ENCODE measurements at places on chromosomes 7 and 10.

DNA sequence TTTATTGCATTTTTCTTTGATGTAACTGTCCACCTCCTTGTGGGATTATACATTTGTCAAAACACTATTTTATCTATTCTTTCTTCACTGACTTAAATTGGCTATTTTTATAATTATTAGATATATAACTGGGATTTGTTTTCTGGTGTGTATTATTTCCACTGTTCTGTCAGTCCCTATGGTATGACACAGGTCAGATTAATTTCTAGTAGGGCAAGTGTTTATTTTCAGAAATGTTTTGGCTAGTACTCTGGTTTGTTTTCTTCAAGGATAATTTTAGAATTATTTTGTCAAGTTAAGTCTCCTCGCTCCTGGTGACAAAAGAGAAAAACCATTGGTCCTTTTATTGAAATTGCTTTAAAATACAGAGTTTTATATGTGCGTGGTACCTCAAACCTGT, 91.3 kb downstream of the MPLKIP start:
- no peak for DNase-seq

- no peak for DNase-seq
Observed at GRCh38 chr7:48168159-48168558, 3.1 kb upstream of the ABCA13 start.

DNA sequence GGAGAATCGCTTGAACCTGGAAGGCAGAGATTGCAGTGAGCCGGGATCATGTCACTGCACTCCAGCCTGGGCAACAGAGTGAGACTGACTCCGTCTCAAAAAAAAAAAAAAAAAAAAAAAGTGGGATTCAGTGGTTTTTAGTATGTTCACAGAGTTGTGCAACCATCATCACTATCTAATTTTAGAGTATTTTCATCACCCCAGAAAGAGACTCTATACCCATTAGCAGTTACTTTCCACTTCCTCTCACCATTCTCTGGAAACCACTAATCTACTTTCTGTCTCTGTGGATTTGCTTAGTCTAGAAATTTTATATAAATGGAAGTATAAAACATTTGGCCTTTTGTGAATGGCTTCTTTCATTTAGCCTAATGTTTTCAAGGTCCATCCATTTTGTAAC, 113.4 kb downstream of the ST7 start:
- no peak for DNase-seq

DNA sequence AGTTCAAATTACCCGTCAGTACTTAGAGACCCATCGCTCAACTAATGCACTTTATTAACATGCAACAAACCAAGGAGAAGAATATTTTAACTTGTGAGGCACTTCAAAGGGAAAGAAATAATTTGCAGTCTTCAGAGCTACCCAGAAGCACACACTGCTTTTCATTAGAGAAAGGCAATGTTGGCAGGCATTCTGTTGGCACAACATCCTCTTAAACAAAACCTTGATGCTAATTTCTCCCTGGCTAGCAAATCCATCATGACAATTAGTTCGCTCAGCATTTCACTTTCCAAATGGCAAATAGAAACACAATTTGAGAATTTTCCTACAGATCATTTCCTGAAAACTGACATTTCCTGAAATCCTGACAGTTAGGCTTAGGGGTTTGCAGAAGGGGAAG, 155.6 kb upstream of the FAM13C start:
- no peak for DNase-seq

DNA sequence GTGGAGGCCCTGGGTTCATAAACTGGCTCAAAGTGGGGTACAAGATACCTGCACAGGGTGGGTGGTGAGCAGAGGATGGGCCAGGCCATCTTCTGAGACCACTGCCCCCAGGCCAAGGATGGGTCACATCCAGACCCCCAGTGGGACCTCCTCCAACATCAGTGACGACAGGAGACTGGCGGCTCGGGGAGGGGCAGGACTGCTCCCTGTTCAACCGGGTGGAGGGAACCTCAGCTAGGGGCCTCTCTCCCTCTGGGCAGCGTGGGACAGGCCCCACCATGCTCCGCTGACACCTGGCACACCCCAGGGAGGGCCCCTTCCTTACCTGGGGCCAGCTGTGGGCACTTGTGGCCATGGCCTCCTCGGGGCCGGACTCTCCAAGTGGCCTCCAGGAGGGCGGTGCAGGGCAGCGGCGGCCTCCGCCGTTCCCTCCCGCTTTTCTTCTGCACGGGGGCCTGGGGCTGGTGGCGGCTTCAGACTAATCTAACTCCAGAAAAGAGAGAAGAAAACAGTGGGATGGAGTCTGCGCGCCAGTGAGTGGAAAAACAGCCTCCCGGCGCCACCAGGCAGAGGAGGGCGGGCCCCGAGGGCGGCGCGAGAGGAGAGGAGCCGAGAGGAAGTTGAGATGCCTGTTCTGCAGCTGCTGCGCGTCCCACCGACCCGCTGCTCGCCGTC, at the start of gene CALHM2:
CALHM2 (minus strand) TSS at position 540 of the 675 bp plus-strand sequence. CDS start 2,429 bp downstream, outside the sequence.
- no peak for DNase-seq

GRCh38 chr10:3482200-3482993, 302.6 kb downstream of the KLF6 start:
- DNase-seq: peak; percentile 88

DNA sequence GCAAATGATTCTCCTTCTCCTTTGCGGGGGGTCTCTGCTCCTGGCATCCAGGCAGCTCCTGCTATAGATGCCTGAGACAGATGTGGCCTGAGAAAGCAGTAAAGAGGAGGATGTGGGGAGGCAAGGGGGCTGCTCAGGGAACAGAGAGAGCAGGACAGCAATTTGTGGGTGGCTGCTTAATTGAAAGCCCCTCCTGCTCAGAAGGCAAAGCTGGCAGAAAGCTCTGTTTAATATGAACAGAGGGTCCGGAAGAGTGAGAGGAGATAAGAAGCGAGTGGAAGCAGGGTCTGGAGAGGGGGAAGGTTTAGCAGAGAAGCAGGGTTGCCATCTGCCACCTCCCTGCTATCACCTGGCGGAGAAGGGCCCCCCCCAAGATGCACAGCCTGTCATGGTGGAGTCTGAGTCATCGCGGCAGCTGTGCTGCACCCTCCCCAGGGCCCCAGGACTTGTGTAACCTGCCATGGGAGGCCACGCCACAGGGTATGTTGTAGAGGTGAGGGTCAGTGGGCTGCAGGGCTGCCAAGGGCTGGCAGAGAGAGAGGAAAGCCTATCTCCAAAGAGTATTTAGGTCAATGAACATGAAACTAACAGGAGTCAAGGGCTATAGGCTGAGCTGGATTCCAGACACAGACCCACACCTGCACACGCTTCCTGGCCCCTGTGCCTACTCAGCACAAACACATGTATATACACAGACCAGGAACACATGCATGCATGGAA, 1109.8 kb upstream of the AUTS2 start:
- DNase-seq: no peak

DNA sequence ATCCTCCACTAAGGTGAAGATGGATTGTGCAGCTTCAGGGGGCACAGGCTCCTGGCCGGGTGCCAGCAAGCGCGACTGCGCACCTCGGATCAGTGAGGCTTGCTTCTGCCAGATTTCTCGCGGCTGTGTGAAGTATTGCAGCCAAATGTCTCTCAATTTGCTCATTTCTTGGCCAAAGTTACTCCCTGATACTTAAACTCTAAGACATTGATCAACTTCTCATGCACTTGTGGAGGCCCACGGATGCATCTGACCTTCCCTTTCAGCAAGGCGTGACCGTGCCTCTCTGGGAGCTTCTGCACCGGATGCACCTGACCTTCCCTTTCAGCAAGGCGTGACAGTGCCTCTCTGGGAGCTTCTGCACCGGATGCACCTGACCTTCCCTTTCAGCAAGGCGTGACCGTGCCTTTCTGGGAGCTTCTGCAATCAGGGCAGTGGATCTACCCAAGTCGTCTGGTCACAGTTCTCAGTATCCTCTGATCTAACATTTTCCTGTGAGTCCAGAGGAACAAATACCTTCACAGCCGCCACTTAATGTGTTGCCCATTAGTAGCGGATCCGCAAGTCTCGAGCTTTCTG, 248.3 kb downstream of the ADARB2 start:
- DNase-seq: no peak

DNA sequence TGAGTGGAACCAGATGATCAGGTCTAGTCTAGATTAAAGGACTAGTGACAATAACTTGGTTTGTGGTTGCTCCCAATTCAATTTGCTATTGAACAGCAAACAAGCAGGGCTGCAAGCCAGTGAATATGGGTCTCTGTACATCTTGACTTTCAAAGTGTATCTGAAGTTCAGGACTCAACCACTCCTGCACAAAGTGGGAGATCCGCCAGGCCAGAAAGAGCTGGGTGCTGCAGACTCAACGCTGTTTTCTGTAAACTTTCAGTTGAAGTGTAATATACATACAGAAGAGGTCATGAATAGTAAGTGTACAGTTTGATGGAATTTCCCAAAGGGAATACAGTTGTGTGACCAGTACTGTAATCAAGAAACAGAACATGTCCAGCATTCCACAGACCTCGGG, 416.6 kb downstream of the RPS24 start:
- DNase-seq: no peak

DNA sequence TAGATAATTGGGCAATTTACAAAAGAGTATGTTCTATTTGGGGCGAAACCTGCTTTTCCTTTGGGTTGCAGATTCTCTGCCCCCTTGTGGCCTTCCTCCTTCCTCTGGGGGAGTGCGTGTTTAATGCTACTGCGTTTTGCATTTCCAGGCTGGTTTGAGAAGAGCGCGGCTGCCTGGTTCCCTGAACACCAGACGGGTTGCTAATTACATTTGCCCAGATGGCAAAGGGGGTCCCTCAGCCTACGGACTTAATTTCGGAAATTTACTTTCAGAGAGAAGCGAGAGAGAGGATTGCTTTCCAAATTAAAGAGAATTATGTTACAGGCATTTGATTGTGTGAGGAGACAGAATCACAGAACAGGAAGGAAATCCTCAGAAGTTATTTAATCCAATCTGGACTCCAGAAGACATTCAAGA, 91.9 kb upstream of the JAZF1 start:
- no peak for DNase-seq

DNA sequence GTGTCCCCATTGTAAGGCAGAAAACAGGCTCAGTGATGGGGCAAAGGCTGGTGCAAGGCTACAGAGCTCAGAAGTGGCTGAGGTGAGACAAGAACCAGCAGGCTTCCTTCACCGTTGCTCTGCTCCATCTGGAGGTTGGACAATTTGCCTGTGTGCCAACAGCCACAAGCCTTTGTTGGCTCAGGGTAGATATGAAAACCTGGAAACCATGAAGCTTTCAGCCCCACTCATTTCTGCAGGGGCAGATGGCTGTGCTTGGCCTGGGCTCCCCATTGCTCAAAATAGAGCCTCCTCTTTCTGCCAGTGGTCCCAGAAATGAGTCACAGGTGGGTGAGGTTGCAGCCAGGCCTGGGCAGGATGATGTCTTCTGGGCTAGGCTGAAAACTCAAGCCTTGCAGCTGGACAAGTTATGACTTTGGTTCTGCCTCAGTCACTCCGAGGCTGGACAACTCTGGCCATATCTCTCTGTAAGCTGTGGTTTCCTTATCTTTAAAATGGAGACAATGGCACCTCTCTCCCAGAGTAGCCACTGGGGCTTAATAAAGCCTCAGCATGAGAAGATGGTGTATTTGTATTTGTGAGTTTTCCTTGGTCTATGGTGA, 12.2 kb upstream of the ZNF273 start:
- DNase-seq: no peak

- DNase-seq: no peak
Observed at GRCh38 chr10:48574817-48575380, 30.0 kb downstream of the ARHGAP22 start.

- no peak for DNase-seq
Observed at GRCh38 chr10:61978965-61979364, 77.5 kb downstream of the ARID5B start.

GRCh38 chr10:56622335-56622973, 261.4 kb upstream of the ZWINT start:
- DNase-seq: no peak

GRCh38 chr10:27687326-27687725, 58.3 kb downstream of the MKX start:
- DNase-seq: no peak

Measured in NCI-H1048 (cell line).